C1 segment of cervical spinal cord (tissue), 14 donors: ENCODE measurements at places on chromosomes 12 and 14.

DNA sequence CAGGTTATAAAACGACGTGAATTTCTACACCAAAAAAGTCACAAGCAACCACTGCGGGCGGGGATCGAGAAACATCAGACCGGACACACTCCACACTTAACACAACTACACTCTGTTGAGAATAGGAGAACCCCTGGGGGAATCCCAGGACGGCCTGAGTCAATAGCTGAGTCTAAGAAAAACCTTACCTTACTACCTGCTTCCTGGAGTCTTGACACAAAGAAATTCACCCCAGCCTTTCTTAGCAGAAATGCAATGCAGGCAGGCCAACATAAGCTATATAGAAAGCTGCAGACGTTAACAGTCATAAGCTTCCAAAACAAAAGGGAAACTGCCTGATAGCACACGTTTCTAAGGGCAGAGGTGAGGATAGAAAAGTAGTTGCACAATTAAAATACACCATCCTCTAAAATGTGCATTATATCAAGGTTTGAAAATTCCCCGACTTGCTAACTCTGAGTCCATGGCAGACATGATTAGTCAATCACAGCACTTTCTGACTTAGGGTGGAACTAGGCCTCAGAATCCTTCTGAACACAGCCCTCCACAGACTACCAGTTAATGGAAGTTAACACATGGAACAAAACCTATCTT lies 68.0 kb downstream of the CCDC88C start:
- no peak for DNase-seq

GRCh38 chr14:72236629-72237028 lies 304.4 kb downstream of the RGS6 start:
- DNase-seq, result no peak

DNA sequence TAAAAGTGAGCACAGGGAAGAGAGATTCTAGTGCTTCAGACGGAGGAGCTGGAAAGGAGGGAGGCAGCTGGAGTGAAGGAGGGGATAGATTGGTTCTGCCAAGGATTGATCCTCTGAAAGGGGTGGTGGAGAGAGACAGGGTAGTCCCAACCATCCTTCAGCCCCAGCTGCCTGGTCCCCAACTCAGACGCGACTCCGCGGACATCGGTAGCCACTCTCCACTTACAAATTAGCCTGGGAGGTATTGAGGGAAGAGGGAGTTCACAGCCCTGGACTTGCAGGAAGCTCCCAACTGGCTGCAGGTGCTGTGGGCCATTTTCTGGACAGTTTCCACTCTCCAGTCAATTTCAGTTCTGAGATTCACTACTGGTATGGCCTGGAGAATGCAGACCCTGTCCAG lies 1.2 kb downstream of the PLEKHD1 start:
- DNase-seq, result no peak

DNA sequence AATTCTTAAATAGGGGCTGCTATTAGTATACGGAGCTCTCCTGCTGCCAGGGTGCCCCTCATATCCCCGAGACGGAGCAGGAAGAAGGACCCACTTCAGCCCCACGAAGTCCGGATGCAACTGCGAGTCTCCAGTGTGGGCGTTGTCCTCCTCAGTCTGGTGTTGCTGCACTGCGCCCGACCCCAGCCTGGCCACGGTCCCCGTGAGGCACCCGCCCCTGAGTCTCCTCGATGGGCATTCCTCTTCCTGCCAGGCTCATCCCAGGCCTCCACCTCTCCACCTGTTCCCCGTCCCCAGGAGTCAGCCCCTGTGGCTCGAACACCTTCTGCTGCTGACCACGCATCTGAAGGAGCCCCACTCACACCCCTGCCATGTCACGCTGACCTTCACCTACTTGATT lies 68.1 kb upstream of the SFSWAP start:
- no peak for DNase-seq

DNA sequence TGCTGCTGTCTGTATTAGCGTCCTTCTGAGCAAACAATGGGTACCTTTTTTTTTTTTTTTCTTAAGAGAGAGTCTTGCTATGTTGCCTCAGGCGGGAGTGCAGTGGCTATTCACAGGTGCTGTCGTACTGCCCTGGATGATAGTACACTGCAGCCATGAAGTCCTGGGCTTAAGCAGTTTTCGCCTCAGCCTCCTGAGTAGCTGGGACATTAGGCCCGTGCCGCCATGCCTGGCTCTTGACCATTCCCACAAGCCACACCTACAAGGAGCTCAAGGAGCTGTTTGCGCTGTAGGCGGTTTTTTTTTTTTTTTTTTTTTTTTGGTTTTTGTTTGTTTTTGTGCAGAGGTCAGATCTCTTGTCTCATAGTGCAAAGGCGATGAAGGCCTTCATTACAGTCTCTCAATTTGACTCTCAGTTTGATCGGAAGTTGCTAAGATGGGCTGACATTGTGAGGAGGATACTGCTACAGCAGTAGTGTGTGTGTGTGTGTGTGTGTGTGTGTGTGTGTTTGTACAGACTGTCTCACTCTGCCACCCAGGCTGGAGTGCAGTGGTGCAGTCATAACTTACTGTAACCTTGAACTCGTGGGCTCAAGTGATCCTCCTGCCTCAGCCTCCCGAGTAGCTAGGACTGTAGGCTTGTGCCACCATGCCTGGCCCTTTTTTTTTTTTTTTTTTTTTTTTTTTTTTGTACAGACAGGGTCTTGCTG lies 34.2 kb downstream of the TRAF3 start:
- no peak for DNase-seq

DNA sequence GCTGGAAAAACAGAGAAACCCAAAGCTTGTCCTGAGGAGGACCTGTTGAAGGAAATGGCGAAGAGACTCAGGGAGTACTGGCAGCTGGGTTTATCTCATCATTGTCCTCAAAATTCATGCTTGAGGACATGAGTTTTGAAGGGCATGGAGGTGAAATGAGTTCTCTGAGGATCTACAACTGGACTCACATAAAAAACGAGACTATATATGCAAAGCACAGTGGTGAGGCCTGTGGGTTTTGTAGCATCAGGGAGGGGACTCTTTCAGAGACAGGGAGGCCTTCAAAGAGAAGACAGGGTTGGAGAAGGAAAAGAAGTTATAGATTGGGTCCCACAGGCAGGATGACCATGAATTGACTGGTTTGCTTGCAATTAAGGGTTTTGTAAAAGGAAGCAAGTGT lies 71.3 kb upstream of the SCN8A start:
- no peak for DNase-seq

DNA sequence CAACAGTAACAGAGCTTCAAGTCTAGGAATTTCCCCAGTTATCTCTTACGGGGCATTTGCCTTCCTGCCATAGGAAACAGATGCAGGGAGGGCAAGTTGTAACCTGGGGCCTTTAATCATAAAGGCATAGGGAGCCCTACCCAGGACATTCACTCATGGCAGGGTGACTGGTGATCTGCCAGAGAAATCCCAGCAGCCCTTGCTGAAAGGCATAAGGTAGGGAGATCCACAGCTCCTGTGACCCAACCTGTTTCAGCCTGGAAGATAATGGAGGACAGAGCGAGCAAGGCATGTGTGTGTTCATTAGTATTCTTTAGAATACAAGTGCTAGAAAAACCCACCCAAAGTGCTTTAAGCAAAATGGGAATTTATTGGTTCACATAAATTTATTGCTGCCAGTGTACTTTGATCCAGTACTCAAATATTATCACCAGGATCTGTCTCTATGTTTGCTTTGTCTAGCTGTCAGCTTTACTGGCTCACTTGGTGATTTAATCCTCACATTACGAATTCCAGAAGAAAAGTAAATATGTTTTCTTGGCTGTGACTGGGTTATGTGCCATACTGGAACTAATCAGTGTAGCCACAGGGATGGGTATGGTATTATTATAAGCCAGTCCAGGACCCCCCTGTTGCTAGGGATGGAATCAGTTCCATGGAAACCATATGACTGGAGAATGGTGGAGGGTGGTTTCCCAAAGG lies 21.1 kb upstream of the AKAP6 start:
- DNase-seq, result no peak

GRCh38 chr14:100107236-100107635 lies 42.0 kb downstream of the EVL start:
- no peak for DNase-seq

GRCh38 chr14:104288272-104288671 lies 149.9 kb downstream of the KIF26A start:
- DNase-seq, result no peak

GRCh38 chr14:43306053-43306452 lies 1201.0 kb downstream of the FSCB start:
- DNase-seq, result no peak

GRCh38 chr14:101407328-101407727 lies 154.0 kb upstream of the DIO3 start:
- DNase-seq, result no peak

DNA sequence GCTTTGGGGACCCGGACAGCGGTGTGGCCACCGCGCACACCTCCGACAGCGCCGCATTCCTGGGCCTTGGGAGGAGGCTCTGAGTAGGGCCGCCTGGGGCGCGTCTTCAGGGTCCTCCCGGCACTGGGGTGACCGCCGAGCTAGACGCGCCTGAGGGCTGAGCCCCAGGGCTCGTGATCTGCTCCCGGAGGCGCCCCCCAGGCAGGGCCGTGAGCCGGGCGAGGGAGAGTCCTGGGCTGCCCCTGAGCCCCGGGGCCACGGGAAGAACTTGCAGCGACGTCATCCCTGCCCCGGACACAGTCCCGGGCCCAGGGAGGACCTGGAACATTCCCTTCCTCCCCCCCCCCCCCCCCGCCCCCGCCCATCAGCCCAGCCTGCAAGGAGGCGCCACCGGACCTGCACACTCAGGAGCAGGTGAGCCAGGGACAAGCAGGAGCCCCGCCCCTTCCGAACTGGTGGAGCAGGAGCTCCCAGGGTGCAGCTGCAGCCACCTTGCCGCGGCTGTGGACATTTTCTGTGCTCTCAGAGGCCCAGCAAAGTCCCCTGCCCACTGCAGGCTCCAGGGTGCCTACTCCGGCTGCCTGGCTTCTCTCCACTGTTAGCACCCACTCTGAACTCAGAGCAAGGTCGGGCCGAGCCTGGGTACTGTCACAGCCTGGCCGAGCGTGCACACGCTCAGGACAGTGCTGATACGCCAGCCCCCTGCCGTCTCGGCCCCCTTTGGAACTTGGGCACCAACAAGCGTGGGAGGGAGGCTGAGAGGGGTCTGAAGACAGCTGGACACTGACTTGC lies 50.7 kb downstream of the A2M start:
- no peak for DNase-seq

DNA sequence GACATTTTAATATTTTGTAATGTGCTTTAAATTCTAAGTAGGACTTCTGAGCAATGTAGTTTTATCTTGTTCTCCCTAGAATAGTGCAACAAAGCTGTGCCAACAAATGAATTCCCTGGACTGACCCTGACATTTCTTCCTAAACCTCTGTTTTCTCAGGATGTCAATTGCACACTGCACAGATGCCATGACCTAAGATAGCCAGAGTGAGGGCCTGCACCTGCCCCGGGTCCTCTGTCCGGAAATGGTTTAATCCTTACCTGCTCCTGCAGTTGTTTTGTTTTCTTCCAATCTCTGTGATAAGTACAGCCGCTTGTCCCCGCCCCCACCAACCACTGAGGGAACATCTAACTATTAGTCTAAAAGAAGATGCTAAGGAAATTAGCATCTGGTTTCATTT lies 831.5 kb downstream of the GALC start:
- no peak for DNase-seq

- no peak for DNase-seq
These were observed 107.7 kb downstream of the ESR2 start for GRCh38 chr14:64186231-64187129.

GRCh38 chr14:105087308-105087962 lies 22.2 kb upstream of the GPR132 start:
- peak; percentile 36 for DNase-seq

- no peak for DNase-seq
These were observed 37.7 kb downstream of the RAB35 start for GRCh38 chr12:120078868-120079267.

- no peak for DNase-seq
These were observed 30.4 kb downstream of the PPP1R13B start for GRCh38 chr14:103816991-103817390.

DNA sequence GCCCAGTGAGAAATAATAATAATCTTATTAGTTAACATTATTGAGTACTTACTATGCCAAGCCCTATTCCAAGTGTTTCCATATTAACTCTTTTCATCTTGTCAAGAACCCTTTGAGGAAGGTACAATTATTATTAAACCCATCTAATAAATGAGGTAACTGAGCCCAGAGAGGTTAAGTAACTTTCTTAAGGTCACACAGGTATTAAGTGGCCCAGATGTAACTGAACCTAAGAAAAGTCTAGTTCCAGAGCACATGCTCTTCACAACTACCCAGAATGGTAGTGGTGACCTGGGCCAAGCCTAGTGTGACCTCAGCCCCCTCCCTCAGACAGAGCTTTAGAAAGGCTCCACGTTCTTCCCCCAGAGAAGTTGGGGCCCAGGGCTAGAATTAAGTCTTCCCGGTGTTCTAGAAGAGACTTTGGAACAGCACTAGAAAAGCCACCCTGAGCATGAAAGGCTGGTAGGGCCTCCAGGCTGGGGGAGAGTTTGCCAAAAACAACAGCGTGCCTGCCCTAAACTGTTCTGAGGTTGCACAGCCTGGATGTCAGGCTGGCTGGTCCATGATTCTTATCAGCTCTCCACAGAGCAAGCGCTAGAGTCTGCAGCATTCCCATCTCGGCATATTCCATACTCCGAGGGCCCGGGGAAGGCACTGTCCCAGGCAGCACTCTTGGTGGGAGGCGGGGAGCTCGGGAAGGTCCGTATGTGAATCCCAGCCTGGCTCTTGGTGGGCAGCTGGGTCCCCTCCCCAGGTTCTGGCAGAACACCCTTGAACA lies 41.3 kb upstream of the CTDSP2 start:
- no peak for DNase-seq

- no peak for DNase-seq
These were observed 362.3 kb downstream of the FLRT2 start for GRCh38 chr14:85892251-85892650.

DNA sequence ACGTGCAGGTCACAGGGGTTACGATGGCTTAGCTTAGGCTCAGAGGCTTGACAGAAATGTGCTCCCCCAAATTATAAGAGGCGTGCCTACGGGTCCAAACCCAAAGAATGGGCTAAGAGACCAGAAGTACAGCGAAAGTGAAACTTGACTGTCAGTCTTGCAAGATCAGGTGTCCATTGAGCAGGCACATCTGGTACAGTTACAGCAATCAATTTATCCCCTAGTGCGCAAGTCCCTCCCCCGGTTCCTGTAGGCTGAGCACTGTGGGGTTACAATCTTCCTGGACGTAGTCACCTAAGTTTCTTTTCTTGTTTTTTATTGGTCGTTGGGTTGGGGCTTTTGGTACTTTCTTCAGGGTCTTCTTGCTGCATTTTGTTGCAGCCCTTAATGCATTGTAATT lies 134.2 kb downstream of the UNC79 start:
- DNase-seq, result no peak

- DNase-seq, result no peak
These were observed 12.2 kb downstream of the POLR3B start for GRCh38 chr12:106369624-106370346.

DNA sequence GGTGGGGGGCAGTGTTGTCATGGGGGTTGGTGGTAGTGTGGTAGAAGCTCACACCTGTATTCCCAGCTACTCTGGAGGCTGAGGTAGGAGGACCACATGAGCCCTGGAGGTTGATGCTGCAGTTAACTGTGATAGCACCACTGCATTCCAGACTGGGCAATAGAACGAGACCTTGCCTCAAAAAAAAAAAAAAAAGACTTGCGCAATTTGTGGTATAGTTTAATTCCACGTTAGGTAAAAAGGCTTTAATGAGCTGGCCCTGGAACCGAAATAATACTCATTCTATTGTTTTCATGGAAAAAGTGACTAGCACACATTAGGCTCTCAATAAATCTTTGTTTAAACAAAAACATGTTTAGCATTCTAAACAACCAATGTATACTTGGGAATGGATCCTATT lies 25.4 kb upstream of the NAP1L1 start:
- no peak for DNase-seq
